ENCODE measurements at places on chromosomes 11 and 22.

DNA sequence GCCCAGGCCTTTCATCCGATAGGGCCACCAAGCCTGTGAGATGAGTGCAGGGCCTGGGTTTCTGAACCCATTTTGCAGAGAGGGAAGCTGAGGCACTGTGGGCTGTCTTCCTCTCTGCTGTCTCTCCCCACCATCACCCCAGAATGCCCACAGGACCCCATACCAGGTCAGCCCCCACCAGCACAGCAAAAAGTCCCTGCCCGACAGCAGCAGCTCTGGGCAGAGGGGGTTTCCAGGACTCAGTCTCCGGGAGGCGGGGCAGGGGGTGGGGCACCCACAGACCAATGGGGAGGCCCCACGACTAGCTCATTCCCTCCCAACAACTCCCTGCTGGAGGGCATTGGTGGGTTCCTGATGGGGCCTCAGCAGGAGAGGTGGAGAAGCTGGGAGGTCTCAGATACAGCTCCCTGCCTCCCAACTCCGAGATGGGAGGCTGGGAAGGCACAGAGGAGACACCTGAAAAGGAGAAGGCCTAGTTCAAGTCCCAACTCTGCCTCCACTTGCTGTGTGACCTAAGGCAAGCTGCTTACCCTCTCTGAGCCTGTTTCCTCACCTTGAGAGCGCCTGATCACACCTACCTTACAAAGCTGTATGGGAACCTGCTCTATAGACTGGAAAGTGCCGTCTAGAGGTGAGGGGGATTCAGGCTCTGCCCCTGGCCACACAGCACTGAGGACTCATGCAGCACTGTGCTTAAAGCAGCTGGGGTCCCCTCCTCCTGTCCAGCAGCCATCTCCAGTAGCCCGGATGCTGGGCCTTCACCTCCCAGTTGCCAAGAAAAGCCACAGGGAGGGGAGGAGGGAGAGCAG, 3.5 kb downstream of the CBX7 start:
- DNase-seq: no peak

- no peak for DNase-seq
Measured at GRCh38 chr11:132540581-132540980, 991.7 kb downstream of the OPCML start.

DNA sequence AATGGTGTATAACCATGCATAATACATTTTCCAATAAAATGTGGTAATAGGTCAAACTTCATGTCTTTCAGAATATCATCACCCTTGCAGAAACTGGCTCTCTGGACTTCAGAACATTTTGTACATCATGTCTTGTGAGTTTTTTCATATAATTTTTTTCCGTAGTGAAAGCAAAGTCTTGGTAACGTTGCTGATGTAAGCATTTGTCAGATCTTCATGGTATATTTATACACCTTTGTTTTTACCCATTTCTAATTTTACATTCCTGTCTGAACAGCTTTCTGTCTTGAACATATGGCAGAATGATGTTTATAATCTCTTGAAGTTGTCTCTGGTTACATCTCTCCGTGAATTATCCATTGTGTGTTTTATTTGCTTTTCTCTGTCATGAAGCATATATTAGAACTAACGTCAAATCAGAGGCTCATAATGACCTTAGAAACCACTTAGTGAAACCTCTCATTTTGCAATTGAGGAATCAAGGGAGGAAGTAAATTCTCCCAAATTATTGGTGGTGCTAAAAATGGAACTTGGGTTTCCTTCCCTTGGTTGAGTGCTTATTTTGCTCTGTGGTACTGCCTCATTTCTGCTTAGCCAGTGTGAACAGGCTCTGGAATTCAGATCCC, 37.4 kb downstream of the CSRP3 start:
- DNase-seq: peak; percentile 2

GRCh38 chr22:49532869-49533802, 294.5 kb downstream of the BRD1 start:
- no peak for DNase-seq

GRCh38 chr22:36884349-36885158, 23.7 kb downstream of the NCF4 start:
- no peak for DNase-seq
